Natural killer cell treated with Interleukin-12 subunit alpha and Interleukin-12 subunit beta and Interleukin-15 and Interleukin-18, amount 100 ng/mL, for 72 hours (primary cell): ENCODE measurements at places on chromosomes 2 and 18. TPM values are rescaled to one million over a fixed set of nuclear protein-coding genes. Genes with fewer than 3 reads are reported as not detected.

DNA sequence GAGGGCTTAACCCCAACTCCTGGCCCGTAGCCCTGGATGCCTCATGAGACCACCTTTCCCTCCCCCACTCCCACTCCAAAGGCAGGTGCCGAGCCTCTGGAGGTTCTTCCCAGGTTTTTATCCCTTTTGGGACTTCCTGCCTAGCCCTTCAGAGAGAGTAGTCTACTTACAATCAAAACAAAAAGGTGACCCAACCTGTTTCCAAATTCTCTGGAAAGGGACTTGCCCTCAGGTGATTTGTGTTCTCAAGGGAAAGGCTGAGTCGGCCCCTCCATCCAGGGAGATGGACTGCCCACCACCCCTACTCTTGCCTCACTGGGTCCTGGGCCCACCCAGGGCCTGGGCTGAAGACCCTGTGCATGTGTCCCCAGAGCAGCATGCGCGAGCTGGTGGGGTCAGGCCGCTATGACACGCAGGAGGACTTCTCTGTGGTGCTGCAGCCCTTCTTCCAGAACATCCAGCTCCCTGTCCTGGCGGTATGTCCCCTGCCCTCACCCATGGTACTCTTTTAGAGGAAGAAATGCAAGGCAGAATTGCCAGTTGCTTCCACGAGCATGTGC is 108.5 kb downstream of the PLB1 start:
- DNase-seq, result no peak
- H3K36me3 ChIP-seq, result no peaks in the 10 kb centered on the region
- H3K4me3 ChIP-seq, result no peak overlapping the region
- H3K4me1 ChIP-seq, result peaks cover 7% of the 10 kb centered on the region
- H3K27ac ChIP-seq, result no peak overlapping the region

DNA sequence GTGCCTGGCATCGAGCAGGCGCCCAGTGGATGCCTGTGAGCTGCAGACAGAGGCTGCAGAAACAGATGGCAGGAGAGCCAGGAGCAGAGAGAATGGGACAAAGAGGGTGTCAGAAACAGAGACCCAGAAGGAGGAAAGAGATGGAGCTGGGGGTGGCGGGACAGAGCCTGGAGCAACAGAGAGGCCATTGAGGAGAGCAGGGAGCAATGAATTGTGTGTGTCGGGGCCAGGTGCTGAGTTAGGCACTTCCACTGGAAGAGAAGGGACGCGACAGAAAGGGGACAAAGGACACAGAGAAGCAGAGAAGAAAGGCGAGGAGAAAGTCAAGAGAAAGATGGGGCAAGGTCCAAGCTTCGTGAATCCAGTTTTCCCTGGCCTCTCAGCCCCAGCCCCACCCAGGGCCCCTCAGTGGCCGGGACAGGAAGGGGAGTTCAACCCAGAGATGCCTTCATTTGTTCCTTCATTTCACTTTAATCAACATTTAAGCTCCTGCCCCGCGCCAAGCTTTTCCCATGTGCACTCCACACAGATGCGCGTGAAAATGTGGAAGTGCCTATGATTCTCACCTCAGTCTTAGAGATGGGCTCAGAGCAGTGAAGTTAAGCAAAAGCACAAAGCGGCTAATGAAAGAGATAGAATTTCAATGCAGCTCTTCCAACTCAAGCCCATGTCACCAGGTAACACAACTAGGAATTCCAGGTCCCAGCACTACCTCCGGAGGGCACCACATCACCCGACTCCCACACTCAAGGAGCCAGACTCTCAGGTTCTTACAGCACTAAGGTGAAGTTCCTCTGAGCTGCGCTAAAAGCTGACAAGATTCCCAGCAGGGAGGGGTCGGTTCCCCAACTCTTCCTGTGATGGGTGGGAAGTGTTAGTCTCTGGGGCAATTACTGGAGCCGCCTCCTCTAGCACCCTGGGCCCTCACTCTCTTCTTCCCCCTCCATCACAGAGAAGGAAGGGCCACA is 55.1 kb downstream of the TNS1 start:
- peaks cover 27% of the 10 kb centered on the region for H3K27me3 ChIP-seq
- H3K4me1 ChIP-seq, result peaks cover 5% of the 10 kb centered on the region
- no peak overlapping the region for H3K4me3 ChIP-seq
- DNase-seq, result no peak
- no peak overlapping the region for H3K27ac ChIP-seq
- no peaks in the 10 kb centered on the region for H3K36me3 ChIP-seq

GRCh38 chr18:62781893-62782292 is 66.6 kb downstream of the PHLPP1 start:
- H3K4me3 ChIP-seq, result no peak overlapping the region
- H3K27ac ChIP-seq, result no peak overlapping the region
- H3K27me3 ChIP-seq, result no peaks in the 10 kb centered on the region
- no peak for DNase-seq
- peaks cover 30% of the 10 kb centered on the region for H3K4me1 ChIP-seq

CD28 gene
- 3.2 TPM for total RNA-seq

DNA sequence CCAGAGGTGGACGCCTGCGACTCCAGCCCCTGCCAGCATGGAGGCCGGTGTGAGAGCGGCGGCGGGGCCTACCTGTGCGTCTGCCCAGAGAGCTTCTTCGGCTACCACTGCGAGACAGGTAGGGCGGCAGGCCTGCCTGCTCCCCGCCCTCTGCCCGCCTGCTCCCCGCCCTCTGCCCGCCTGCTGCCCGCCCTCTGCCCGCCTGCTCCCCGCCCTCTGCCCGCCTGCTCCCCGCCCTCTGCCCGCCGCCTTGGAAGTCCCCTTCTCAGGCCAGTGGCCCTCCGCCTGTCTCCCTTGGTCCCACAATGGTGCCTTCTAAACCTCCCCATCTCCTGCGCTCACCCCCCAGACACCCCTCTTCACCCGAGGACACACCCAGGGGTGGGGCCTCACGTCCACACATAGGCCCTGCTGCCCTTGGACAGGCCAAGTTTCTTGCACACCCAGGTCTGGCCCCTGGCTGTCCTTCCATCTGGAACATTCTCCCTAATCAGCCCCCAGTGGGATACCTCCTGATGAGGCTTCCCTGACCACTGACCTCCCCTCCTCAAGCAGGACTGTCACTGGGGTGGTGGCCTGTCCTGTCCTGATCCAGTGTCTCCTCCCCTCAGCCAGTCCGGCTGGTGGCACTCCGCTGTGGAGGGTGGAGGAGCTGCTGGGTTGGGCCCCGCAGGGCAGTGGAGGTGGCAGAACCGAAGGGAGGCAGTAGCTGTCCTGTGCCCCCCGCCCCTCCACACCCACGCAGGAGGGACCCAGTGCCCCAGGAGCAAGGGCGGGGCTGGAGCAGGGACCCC is 37.9 kb downstream of the MTERF4 start:
- H3K4me1 ChIP-seq, result peaks cover 3% of the 10 kb centered on the region
- DNase-seq, result no peak

CHRND gene
- not detected for total RNA-seq

- DNase-seq, result no peak
- H3K27me3 ChIP-seq, result no peaks in the 10 kb centered on the region
- H3K36me3 ChIP-seq, result peaks cover 4% of the 10 kb centered on the region
Observed at GRCh38 chr2:164458792-164459191, 162.5 kb downstream of the GRB14 start.

- no peak for DNase-seq
- no peak overlapping the region for H3K4me3 ChIP-seq
- H3K27ac ChIP-seq, result no peak overlapping the region
- no peaks in the 10 kb centered on the region for H3K27me3 ChIP-seq
- peaks cover 35% of the 10 kb centered on the region for H3K4me1 ChIP-seq
Observed at GRCh38 chr2:7004636-7005035, 87.4 kb downstream of the RNF144A start.

- no peak overlapping the region for H3K27ac ChIP-seq
- DNase-seq, result no peak
- H3K36me3 ChIP-seq, result no peaks in the 10 kb centered on the region
- H3K27me3 ChIP-seq, result peaks cover 8% of the 10 kb centered on the region
Observed at GRCh38 chr2:48607307-48608014, 10.2 kb upstream of the GTF2A1L start.

CPO gene
- not detected for total RNA-seq

DAW1 gene
- total RNA-seq, result not detected

GAL3ST2 gene
- total RNA-seq, result 2.8 TPM

GRCh38 chr2:120399889-120400240 is 53.9 kb downstream of the INHBB start:
- no peak overlapping the region for H3K4me3 ChIP-seq
- H3K36me3 ChIP-seq, result no peaks in the 10 kb centered on the region
- peaks cover 4% of the 10 kb centered on the region for H3K27me3 ChIP-seq
- no peaks in the 10 kb centered on the region for H3K4me1 ChIP-seq
- H3K27ac ChIP-seq, result no peak overlapping the region
- no peak for DNase-seq

GRCh38 chr2:151946899-151947812 is 118.9 kb upstream of the ARL5A start:
- no peak overlapping the region for H3K4me3 ChIP-seq
- no peak overlapping the region for H3K27ac ChIP-seq
- DNase-seq, result no peak
- H3K4me1 ChIP-seq, result no peaks in the 10 kb centered on the region

- H3K27ac ChIP-seq, result peak overlapping the region; percentile 14
- no peak for DNase-seq
- peaks cover 13% of the 10 kb centered on the region for H3K4me1 ChIP-seq
- peaks cover 2% of the 10 kb centered on the region for H3K27me3 ChIP-seq
Observed at GRCh38 chr18:48955830-48956261, 5.1 kb upstream of the SMAD7 start.

DNA sequence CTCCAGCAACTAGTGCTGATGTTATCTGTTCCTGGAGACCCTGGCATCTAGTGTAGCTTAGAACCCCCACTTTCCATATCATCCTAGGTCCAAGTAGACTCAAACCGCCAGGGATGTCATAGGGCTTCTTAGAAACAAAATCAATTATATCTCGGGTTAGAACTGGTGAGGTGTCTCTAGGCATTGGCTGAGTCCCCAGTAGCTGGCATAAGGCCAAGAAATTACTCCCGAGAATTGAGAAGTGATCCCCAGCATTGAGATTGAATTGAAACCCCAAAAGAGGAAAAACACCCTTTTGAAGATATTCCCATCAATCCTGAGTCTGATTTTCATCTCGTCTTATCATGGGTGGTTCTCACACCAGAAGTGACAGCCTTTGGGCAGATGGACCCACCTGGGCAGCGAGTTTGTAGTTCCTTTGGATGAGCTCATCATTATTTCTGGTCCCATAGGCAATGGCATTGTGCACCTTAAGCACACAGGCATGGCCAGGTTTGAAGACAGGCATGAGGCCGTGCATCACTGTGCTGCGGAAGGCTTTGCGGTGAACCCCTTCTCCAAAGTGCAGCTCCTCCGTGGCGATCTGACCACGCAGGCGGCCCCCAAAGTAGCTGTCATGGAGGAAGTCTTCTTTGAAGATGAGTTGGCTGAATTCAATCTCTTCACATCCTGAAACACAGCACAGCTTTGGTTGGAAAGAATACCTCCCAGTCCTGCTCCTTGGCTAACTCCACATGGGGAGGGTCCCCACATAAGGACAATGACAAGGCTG is 112.2 kb downstream of the ALPK2 start:
- H3K36me3 ChIP-seq, result no peaks in the 10 kb centered on the region
- peaks cover 17% of the 10 kb centered on the region for H3K27me3 ChIP-seq

DNA sequence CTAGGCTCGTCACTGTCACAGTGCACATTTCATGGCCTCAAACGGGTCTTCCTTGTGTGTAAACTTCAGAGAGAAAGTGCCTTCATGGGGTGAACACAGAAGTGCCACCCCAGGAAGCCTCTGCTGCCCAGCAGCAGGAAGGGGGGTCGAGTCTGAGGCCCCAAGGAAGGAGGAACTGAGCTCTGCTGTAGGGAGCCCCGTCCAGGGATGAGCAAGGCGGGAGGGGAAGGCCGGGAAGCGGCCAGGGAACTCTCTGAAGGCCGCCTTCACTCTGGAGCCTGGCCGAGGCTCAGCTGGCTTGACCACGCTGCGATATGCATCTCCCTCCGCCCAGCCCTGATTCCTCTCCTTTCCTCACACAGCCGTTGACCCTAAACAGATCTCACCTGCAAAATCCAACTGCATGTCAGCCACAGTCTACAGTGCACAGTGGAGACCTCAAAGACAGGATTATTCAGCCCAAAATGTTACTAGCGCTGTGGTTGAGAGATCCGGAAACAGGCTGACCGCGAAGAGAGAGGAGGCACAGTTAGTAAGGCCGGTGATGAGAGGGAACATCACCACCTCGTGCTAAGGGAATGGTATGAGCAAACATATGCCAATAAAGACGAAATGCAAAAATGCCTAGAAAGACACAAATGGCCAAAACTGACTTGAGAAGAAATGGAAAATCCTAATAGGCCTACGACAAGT is 34.2 kb upstream of the CTDP1 start:
- peaks cover 3% of the 10 kb centered on the region for H3K4me1 ChIP-seq
- no peak overlapping the region for H3K4me3 ChIP-seq
- no peaks in the 10 kb centered on the region for H3K36me3 ChIP-seq
- no peak overlapping the region for H3K27ac ChIP-seq
- no peaks in the 10 kb centered on the region for H3K27me3 ChIP-seq
- no peak for DNase-seq

CIDEA gene
- not detected for total RNA-seq

DNA sequence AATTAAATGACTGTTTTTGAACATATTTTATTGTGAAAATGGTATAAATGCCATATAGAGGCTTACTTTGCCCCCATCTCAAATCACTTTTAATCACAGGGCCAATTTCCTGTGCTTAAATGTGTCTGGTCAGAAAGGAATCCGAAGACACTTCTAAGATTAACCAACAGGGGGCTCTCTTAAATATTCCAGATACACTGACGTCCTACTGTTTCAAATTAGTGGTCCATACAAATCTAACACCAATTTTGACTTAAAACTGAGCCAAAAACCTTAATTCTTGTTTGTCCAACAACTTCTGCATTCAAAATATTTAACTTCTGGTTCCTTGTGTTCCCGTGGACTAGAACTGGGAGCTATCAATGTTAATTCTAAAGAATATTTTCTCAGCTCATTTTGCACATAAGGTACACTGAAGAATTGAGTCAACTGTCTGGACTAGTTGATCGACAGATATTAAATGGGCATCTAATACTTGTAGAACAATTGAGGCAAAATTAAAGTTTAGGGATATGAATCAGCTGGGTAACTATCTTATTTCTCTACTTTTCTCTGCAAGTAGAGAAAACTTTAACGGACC is 557.5 kb downstream of the ARHGAP15 start:
- no peak overlapping the region for H3K4me3 ChIP-seq
- H3K4me1 ChIP-seq, result peaks cover 37% of the 10 kb centered on the region
- H3K27ac ChIP-seq, result no peak overlapping the region
- no peaks in the 10 kb centered on the region for H3K27me3 ChIP-seq
- H3K36me3 ChIP-seq, result peaks cover 4% of the 10 kb centered on the region
- DNase-seq, result no peak

- H3K27me3 ChIP-seq, result peaks cover 14% of the 10 kb centered on the region
- no peak overlapping the region for H3K4me3 ChIP-seq
- peaks cover 12% of the 10 kb centered on the region for H3K4me1 ChIP-seq
- no peak overlapping the region for H3K27ac ChIP-seq
Observed at GRCh38 chr2:176488431-176488830, 219.2 kb downstream of the MTX2 start.

- DNase-seq, result no peak
- H3K36me3 ChIP-seq, result no peaks in the 10 kb centered on the region
- peaks cover 53% of the 10 kb centered on the region for H3K4me1 ChIP-seq
- no peaks in the 10 kb centered on the region for H3K27me3 ChIP-seq
Observed at GRCh38 chr2:177405029-177405692, 12.6 kb downstream of the AGPS start.

PRSS56 gene
- total RNA-seq, result not detected

POTEI gene
- not detected for total RNA-seq
